ENCODE measurements at places on chromosomes 11 and 22.

DNA sequence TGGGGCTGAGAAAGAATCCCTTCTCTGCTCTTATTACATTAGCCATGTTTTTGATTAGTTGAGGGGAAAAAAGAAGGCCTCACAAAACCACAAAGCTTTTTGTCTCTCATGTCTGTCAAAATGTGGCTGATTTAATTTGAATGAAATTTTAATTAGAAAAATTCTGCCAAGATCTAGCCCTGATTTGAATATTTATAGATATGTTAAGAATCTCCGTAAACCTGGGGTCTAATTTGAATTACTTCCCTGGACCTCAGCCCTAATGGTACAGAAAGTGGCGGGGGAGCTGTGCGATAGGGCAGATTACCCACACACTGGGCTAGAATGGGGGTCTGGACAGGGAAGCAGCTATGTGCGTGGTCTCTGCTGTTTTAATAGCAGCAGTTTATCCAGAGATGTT is 141.3 kb upstream of the TTC12 start:
- DNase-seq, result no peak

DNA sequence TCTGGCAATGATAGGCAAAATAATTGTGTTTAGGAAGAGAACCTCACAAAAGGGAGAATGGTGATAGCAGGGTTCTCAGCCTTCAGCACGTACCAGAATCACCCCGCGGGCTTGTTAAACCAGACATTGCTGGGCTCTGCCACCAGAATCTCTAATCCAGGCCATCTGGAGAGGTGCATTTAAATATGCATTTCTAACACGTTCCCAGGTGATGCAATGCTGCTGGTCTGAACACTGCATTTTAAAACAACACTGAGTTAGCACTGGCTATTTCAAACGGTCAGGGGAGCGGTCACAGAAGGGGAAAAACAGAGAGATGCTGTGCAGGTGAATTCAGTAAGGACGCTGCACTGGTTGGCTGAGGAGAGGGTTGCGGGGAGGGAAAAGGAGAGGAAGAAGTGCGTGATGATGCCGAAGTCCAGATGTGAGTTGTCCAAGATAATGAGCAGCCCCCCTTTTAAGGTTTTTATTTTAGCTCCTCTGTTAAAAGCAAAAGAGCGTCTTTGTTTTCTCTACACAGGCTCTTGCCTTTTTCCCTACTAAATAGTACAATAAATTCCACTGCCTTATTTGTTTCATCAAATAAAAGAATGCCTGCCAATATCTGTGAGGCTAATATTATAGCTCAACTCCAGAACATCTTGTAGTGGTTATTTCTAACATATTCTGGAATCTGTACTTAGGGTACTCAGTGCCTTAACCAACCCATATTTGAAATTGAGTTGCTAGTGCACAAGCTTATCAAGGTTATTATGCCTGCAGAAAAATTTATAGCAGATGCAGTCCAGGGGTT is 109.6 kb upstream of the POU2AF2 start:
- DNase-seq, result no peak

GRCh38 chr11:16402654-16403447 is 46.5 kb upstream of the SOX6 start:
- DNase-seq, result peak; percentile 89

GRCh38 chr22:18103527-18104269 is 6.9 kb upstream of the TUBA8 start:
- DNase-seq, result no peak

DNA sequence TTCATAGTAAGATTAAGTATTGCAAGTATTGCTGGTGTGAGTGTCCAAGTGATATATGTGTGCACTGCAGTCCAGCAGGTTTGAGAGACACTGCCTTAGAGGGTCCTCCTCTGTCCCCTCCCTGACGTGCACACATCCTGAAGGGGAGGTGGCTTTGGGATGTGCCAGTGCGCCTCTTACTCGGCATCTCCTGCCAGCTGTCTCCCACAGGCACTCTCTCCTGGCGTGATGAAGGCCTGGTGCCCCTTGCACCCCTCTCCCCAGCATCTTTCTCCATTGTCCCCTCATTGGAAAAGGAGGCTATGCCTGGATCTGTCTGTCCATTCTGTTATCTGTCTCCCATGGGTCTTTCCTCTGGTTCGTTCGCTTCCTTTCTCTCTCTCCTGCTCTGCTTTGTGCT is 24.2 kb downstream of the GTPBP1 start:
- DNase-seq, result no peak

All from NCI-H748 treated with DMSO at 0.1 percent for 48 hours (cell line).